ENCODE measurements at places on chromosomes 6 and 20.

GRCh38 chr20:37983286-37983685 lies 50.0 kb downstream of the TTI1 start:
- DNase-seq, result no peak

GRCh38 chr20:19735446-19735845 lies 22.6 kb upstream of the RIN2 start:
- DNase-seq, result peak; percentile 62

GRCh38 chr20:2894221-2894620 lies 20.9 kb downstream of the PTPRA start:
- no peak for DNase-seq

DNA sequence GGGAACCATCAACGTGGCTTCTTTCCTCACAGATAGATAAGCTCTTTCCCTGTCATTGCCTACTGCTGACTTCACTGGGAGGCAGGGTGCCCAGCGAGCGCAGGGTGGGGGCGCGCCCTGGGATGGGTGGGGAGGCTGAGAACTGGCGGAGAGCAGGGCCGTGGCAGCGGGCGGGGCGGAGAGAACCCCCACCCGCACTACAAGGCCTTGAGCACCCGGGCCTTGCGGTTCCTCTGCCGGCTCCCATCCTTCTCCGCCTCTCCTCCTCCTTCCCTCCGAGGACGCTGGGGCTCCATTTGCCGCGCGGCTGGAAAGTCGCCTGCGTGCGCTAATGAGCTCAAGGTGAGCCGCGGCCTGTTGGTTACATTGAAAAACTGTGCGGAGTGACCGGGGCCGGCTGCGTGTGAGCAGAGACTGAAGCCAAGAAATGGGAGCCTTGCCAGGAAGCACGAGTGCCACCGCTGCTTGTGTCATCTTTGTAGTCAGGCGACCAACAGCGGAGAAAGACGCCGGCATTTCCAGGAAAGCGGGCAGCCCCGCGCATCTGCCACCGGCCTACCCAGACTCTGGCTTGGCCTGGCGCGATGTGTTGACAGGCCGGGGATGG lies 963.5 kb upstream of the SLC35B3 start:
- peak; percentile 22 for DNase-seq

DNA sequence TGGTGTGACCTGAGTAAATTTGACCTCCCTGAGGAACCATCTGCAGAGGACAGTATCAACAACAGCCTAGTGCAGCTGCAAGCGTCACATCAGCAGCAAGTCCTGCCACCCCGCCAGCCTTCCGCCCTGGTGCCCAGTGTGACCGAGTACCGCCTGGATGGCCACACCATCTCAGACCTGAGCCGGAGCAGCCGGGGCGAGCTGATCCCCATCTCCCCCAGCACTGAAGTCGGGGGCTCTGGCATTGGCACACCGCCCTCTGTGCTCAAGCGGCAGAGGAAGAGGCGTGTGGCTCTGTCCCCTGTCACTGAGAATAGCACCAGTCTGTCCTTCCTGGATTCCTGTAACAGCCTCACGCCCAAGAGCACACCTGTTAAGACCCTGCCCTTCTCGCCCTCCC lies 24.3 kb downstream of the GTSF1L start:
- DNase-seq, result no peak

DNA sequence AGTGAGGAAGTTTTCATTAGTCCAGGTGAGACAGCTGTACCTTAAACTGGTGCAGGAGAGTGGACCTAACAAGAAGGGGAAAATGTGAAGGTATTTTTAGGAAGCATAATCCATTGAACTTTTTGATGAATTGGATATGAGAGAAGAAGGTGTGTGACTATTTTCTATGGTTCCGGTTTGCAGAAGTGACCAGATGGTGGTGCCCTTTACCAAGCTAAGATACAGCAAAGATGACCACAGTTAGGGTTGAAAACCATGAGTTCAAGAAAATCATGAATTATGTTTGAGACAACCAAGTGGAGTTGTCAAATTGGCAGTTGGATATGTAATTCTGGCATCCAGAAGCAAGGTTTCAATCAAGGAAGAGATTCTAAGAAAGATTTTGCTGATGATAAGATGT lies 61.9 kb upstream of the NRSN1 start:
- peak; percentile 42 for DNase-seq

DNA sequence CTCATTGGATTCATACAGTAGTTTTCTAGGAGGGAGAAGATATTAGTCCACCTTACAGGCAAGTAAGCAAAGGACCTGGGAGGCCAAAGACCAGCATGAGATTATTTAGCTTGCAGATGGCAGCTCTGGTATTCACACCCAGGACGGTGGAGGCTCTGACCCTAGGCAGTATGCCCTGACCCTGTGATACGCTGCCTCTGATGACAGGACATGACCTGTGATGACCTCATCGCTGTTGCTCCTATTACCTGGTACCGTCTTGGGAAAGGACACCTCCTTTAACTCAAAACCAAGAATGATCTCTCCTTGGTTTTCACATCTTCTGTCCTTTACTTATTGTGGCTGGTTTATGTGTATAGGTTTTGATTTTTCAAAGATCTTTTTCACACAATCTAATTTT lies 298.6 kb downstream of the CLIC5 start:
- DNase-seq, result no peak

GRCh38 chr6:43836507-43837240 lies 66.7 kb downstream of the VEGFA start:
- DNase-seq, result no peak

- DNase-seq, result no peak
These were observed 257.7 kb upstream of the MARCKS start for GRCh38 chr6:113599444-113599843.

- DNase-seq, result no peak
These were observed 127.6 kb downstream of the EDN3 start for GRCh38 chr20:59428006-59428405.

DNA sequence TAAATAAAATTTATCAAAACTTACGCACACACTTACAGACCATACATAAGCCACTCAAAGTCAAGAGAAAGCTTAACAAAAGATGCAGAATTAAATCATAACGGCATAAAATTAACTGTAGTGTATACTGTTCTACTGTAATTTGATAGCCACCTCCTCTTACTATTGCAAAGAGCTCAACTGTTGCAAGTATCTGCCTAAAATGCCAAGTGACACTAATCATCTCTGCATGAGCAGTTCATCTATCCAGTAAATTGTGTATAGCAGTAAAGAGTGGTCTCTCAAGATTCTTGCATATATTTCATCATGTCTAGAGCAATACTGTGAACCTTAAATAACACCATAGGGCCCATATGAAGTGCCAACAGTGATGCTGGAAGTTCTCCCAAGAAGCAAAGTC lies 12.3 kb downstream of the OR2H2 start:
- DNase-seq, result no peak

DNA sequence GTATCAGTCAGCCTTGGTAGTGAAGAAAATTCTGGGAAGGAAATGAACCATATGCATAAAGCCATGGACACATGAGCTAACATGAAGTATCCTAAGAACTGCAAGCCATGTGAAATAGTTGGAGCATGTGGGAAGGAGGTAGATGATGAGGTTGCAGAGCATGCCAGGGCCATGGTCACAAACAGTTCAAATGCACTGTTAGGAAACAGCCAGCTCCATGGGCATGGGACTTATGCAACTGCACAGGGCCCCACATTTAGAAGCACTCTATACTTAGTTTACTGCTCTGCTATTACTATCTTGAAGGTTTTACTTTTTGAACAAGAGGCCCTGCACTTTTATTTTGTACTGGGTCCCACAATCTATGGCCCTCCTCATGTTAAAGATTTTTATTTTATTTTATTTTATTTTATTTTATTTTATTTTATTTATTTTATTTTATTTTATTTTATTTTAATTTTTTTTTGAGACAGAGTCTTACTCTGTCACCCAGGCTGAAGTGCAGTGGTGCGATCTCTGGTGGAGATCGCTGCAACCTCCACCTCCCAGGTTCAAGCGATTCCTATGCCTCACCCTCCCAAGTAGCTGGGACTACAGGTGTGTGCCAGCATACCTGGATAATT lies 169.1 kb downstream of the IBTK start:
- DNase-seq, result no peak

DNA sequence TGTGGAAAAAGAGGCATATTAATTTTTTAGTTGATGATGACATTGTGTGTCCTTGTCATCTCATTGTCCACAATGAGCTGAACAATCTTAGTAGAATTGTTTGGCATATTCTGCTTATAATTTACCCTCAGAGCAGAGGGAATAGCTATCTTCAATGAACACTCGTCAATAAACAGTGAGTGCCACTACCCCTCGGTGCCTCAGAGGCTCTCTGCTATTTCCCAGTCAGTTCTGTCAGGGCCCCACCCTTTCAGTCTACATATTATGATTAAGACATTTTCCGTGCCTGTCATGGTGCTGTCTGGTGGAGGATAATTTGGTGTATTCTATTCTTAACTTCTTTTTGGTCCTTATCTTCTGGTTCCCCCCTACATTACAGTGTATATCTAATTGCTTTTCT lies 31.2 kb downstream of the NUS1 start:
- no peak for DNase-seq

- no peak for DNase-seq
These were observed 403.9 kb upstream of the SULF2 start for GRCh38 chr20:48189181-48189580.

GRCh38 chr6:5302220-5302946 lies 41.1 kb downstream of the FARS2 start:
- DNase-seq, result no peak

- DNase-seq, result no peak
These were observed 245.5 kb downstream of the PACRG start for GRCh38 chr6:162973151-162973872.

GRCh38 chr20:62143957-62144825 lies 622 bp downstream of the SS18L1 start:
- no peak for DNase-seq

DNA sequence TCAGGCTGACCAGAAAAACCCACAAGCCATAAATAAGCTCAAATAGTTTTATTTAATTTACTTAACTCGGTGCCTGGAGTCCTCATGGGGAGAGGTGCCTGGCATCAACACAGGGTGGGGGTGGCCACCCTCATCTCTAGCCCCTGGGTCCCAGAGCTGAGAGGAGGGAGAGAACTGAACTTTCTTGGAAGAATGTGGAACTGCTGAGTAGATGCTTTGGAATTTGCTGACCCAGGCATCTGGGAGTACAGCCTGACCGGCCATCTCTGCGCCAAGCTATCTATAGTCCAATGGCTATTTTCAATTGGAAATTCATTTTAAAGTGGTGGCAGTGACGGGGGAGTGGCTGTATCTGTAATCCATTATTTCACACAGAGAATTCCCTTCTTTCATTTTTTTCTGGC lies 104.8 kb downstream of the CDH26 start:
- no peak for DNase-seq

- no peak for DNase-seq
These were observed 26.5 kb downstream of the HLA-DOB start for GRCh38 chr6:32790306-32790705.

DNA sequence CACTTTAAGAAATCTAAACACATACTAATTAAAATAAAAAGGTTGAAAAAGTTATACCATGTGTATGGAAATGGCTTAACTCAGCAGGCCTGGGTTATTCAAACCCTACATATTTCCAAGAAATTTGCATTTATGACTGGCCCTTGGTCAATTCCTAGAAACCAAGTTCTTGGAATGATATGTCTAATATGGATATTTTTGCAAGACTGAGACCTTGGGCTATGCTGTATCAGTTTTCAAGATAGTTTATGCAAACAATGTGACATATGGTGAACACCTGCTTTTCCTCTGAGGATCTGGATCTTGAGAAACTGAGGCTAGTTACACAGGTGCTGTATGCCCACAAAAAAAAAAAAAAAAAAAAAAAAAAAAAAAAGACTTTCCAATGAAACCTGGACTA lies 536.9 kb upstream of the HS3ST5 start:
- DNase-seq, result no peak

DNA sequence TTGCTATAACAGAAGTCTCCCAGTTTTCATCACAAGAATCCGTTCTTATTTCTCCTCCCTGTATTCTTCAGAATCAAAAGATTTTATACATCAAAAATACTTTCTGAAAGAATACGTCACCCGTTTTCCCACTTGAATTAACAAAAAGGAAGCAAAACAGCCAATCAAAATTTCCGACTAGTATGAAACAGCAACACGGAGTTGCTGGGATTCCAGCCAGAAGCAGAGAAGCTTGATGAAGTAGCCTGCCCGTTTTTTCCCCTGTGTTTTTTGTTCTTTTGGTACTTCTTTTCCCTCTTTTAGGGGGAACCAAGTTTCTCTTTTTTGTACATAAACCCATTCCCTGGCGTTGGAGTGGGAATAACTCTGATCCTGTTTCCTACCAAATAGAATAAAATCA lies 14.6 kb downstream of the TXLNB start:
- no peak for DNase-seq

- DNase-seq, result peak; percentile 32
These were observed 9.2 kb downstream of the SPATA2 start for GRCh38 chr20:49906101-49906604.

- DNase-seq, result no peak
These were observed 103.6 kb upstream of the KCNK16 start for GRCh38 chr6:39426073-39426456.

- no peak for DNase-seq
These were observed 626 bp downstream of the STX7 start for GRCh38 chr6:132512342-132512637.

- no peak for DNase-seq
These were observed 74.0 kb upstream of the MAP3K4 start for GRCh38 chr6:160917572-160917971.

DNA sequence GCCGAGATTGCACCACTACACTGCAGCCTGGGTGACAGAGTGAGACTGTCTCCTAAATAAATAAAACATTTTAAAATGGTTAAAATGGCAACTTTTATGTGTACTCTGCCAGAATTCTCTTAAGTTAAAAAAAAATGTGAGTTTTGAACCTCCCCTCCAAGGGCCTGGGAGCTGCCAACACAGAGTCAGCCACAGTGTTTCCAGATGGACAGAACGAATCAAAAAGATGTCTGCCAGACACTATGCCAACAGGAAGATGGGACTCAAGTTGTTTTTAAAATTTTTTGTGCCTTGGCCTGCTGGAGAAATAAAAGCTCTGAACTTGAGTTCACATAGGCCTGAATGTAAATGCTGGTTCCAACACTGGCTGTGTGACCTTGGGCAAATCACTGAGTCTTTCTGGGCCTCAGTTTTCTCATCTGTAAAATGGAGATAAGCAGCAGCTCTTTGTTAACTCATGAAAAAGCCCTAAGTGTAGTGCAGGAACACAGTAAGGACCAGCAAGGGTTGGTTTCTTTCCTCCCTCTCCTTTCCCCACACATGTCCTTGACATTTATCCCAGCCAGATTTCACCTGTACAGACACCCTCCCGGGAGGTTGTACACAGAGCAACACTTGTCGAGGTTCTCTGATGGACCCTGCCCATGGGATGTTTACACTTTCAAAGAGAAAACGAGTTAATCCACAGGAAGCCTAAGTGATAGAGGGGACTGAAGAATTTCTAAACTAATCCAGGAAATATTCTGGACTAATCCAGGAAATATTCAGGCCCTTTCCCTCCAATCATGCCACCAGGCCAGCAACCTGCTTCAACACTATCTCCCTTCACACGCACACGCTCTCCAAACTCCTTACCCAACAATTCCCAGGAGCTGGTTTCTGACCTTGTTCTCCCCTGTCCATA lies 35.0 kb downstream of the MRPL14 start:
- DNase-seq, result no peak

- no peak for DNase-seq
These were observed 598.3 kb upstream of the HS3ST5 start for GRCh38 chr6:114941078-114941477.

- no peak for DNase-seq
These were observed 102.9 kb downstream of the SLX4IP start for GRCh38 chr20:10537850-10538480.

- no peak for DNase-seq
These were observed 74.0 kb upstream of the XRN2 start for GRCh38 chr20:21229163-21229562.

GRCh38 chr6:54980511-54981275 lies 134.1 kb downstream of the FAM83B start:
- DNase-seq, result no peak

GRCh38 chr6:149492798-149493343 lies 8.1 kb upstream of the ZC3H12D start:
- no peak for DNase-seq
